Activated T-cell treated with anti-CD3 and anti-CD28 coated beads for 4 hours (primary cell): ENCODE measurements at places on chromosomes 4 and X.

DNA sequence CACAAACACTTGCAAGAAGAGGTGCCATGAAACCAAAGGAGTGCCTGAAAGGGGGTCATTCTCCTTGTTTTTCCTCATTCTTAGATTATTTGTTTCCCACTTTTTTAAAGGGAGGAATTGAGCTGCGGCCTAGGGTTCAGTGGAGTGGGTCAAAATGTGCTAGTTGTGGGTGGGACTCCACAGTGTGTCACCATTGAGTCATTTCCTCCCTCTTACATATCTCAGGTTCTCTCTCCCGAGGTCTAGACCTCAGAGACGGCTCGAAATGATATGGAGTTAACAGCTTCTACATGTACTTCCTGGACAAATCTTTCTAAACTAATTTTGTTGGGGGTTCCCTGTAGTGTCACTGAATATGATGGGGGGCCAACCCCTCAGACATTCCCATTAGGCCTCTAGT lies 328.4 kb upstream of the SPANXN1 start:
- DNase-seq, result no peak

- no peak for DNase-seq
These were observed 137.4 kb upstream of the STIM2 start for GRCh38 chr4:26723216-26723615.

DNA sequence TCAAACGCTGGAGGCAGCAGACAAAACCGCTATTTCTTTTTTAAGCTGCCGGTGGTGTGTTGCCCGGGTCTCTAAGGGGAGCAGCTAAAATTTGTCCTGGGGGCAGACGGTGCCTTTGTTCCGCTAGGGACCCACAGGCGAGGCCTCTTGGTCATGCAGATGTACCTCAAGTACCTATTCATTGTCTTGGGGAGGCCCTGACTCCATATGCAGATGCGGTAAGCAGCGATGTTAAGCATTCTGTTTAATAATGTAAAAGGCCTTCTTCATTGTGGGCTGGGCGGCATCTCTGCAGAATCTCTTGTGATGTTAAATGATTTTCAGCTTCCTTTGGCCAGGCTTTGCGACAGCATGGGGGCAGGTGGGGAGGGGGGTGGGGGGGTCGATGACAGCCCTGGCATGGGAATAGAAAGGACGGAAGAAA lies 98.9 kb upstream of the PJA1 start:
- no peak for DNase-seq

- no peak for DNase-seq
These were observed 38.7 kb downstream of the PCGF3 start for GRCh38 chr4:744212-744841.

GRCh38 chrX:113675278-113675677 lies 834.6 kb upstream of the AMOT start:
- no peak for DNase-seq

DNA sequence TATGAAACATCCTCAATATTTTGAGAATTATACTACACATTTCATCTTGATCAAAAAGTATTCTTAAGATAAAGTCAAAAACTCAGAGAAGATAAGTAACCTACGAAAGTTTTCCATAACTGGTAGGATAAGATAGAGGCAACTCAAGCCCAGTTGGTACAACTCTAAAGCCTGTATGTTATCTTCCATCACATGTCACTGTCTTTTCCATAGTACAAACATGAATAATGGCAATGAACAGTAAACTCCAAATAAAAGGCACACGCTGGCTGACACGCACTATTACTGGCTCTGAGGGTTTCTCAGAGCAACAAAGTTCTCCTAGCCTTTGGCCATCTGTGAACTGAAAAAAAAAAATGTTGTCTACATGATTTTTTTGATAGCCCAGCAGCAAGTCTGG lies 27.2 kb downstream of the LIN54 start:
- no peak for DNase-seq

DNA sequence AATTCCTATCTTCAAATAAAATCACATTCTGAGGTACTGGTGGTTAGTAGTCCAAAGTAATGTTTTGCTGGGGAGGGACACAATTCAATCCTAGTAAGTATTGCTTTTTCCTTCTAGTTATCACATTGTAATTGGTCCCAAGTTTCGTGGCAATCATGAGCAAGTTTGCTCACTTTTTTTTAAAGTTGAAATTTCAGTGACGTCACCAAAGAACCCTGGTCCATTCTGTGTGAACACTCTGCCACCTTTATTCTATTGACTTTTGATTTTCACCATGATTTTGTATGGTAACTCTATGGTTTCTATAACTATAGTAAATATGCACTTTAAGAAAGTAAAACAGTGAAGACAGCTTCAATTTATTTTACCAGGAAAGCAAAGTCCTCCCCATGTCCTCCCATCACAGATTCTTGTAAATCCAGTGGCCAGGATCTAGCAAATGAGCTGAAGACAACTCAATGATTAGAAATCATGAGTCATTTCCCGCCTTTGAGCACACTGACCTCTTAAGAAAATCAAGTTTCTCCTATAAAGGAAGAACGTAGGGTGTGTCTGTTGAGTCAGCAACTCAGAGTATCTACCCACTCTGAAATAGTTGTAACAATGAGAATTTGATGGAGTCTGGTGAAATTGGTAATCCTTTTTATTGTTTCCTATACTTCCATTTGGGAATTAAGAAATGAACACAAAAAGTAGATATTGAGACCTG lies 1306.6 kb upstream of the PABPC4L start:
- DNase-seq, result no peak

- no peak for DNase-seq
These were observed 50.2 kb upstream of the GRIA2 start for GRCh38 chr4:157170321-157170720.

- no peak for DNase-seq
These were observed 64.7 kb upstream of the PCDH10 start for GRCh38 chr4:133084421-133084820.

GRCh38 chr4:98786866-98787265 lies 128.5 kb upstream of the TSPAN5 start:
- DNase-seq, result no peak

- DNase-seq, result no peak
These were observed 27.7 kb upstream of the ACSL1 start for GRCh38 chr4:184853436-184853835.

DNA sequence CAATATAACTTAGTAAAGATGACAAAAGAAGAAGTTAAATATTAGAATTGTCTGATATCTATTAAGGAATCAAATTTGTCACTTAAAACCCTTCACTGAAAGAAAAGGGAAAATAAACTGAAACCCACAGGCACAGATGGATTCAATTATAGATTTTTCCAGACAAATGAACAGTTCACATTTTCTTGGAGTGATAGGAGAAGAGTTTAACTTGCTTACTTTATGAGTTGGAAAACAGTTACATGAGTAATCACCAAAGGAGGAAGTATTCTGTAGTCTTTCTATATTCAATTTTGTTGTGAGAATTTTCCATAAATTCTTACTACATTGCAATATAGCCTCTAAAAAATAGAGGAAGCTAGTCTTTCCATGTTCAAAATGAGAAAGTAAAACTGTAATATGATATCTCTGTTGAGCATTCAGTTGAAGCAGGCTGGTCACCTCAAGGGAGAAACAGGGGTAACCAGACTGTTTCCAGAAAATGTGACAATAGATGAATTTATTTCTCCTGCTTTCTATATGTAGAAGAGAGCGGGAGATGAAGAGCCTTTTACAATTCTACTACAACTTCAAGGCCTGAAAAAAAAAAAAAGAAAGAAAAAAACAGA lies 330.3 kb upstream of the EPHA5 start:
- DNase-seq, result no peak

DNA sequence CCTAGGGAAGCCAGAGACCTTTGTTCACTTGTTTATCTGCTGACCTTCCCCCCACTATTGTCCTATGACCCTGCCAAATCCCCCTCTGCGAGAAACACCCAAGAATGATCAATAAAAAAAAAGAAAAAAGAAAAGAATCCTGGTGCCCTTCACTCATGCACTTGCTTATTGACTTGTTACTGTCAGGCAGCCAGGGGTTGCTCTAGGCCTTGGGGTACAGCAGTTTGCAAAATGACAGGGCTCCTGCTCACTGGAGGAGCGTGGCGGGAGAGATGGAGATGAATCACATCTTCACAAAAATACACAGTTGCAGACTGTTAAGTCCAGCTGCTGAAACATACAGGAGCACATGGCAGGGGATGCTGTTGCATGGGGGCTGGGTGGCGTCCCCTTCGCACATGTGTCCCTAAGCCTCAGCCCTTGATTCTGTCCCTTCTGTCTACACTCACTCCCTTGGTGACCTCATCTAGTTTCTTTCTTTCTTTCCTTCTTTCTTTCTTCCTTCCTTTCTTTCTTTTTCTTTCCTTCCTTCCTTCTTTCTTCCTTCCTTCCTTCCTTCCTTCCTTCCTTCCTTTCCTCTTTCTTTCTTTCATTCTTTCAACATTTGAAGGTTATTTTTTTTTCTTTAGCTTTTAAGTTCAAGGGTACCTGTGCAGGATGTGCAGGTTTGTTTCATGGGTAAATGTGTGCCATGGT lies 16.9 kb upstream of the TMEM271 start:
- DNase-seq, result no peak

- DNase-seq, result no peak
These were observed 106.1 kb upstream of the TMEM150C start for GRCh38 chr4:82667761-82668480.

GRCh38 chr4:176489001-176489400 lies 169.2 kb downstream of the SPCS3 start:
- DNase-seq, result no peak

DNA sequence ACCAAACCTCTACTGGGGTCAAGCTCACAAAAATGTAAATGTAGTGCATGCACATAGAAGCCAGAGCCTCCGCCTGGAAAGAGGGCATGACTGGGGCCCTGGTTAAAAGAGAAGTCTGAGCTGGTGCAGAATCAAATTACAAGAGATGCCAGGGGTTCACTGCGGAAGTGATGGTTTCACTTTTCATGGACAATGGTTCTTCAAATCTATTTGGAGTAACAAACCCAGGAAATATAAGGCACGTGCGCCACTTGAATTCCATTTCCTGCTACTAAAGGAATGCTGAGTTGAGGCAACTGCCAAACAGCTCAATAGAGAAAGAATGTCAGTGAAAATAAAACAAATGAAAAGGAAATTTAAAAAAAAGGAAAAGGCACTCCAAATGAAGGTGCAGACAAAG lies 79.8 kb downstream of the FUNDC1 start:
- no peak for DNase-seq

GRCh38 chr4:36267486-36268268 lies 13.7 kb upstream of the DTHD1 start:
- no peak for DNase-seq

- no peak for DNase-seq
These were observed 9.7 kb upstream of the SORCS2 start for GRCh38 chr4:7182616-7183015.

GRCh38 chr4:150821641-150822040 lies 193.4 kb downstream of the LRBA start:
- DNase-seq, result no peak
